ENCODE measurements at places on chromosomes 1 and 21.

DNA sequence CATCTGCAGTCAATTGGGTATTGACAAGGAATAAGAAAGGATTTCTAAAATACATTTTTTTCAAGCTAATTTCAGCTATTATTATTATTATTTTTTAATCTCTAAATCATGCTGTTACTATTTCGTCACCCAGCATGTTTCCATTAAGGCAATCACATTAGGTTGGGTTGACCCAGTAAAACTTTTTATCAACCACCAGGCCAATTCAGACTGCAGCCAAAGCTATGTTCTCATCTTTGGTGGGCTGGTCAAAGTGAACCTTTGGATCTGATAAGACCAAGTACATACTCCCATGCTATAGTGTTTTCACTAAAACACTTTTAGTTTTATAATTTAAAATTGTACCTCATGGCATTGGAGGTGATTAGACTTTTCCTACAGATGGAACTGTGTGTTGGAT is 198.6 kb downstream of the PBX1 start:
- DNase-seq, result no peak

- DNase-seq, result no peak
These were observed 52.5 kb downstream of the NBPF6 start for GRCh38 chr1:108502624-108503023.

DNA sequence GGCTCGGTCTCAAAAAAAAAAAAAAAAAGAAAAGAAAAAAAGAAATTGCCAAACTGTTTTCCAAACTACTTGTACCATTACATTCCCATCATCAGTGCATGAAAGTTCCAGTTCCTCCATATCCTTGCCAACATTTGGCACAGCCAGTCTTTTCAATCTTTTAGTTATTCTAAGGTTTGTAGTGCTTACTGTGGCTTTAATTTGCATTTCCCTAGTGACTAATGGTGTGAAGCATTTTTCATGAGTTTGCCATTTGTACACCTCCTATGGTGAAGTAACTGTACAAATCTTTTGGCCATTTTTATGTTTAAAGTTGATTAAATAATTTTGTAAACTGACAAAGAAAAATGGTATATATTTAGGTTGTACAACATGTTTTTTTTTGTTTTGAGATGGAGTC is 70.7 kb downstream of the DEGS1 start:
- DNase-seq, result no peak

DNA sequence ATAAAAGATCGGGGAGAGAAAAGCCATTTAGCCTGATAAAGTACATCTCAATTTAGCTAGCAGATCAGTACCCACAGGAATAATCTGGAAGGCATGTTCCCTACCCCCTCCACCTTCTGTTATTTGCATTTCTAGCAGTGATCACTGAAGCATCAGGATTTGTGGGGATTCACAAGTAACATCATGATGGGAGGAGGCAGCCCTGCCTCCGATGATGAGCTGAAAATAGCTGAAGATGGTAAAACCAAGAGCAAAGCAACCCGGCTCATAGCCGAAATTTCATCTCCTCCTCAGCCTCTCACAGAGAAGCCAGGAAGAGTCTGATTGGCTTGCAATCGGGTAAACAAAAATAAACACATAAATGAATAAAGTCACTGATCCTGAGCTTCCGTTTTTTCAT is 2.4 kb downstream of the CCSAP start:
- DNase-seq, result no peak

DNA sequence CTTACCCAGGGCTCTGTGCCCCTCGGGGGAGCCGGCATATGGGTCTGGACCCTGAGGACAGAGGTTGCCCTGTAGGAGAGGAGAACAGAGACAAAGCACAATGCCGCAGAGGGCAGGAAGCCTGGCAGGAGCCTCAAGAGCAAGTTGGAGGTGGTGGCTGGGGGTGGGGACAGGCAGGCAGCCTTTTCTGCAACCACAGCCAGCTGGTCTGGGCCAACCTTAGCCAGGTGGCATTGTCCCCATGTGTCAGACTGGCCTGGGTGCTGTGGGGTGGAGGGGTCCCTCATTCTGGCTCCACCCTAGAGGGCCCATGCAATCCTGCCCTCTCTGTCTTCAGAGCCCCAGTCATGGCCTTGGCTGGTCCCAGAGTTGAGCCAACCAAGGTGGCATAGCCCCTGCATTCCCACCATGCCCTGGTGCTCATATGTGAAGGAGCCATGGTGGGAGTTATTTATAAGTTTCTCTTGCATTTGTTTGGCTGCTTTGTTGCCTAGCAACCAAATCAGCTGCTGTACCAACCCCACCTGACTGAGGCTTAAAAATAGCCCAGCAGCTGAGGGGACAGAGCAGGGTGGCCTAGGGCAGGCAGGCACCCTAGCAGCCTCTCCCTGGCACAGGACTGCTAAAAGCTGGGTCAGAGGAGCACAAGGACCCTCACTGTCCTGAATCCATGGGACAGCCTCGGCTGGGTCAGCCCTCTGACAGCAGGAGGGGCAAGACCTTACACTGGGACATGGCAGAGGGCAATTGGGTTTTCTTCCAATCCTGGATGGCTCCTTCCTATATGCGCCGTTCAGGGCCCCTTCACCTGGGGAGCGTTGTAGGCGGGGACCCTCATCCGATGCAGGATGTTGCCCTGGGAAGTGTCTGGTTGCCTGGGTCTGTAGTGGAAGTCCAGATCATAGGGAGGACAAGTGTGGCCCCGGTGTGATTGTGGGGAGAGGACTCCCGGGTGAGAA is 19.5 kb downstream of the MAP7D1 start:
- no peak for DNase-seq

- no peak for DNase-seq
These were observed 8.1 kb upstream of the SLC45A3 start for GRCh38 chr1:205688171-205689080.

DNA sequence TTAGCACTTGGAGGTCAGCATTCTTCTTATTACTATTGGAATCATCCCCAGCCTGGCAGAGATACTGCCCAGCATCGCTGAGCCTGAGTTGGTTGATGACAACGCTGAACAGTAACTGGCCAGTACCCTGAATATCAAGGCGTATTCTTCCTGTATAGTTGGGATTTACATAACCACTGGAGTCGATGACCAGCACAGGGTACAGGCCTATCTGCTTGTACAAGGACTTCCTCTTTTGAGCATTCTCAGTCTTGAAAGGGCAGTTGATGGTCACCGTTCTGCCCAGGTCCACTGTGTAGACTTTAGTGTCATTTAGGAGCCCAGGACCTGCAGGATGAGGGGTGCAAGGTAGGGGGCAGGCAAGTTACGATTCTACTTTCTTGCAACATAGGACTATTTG is 8.8 kb downstream of the PIGR start:
- no peak for DNase-seq

DNA sequence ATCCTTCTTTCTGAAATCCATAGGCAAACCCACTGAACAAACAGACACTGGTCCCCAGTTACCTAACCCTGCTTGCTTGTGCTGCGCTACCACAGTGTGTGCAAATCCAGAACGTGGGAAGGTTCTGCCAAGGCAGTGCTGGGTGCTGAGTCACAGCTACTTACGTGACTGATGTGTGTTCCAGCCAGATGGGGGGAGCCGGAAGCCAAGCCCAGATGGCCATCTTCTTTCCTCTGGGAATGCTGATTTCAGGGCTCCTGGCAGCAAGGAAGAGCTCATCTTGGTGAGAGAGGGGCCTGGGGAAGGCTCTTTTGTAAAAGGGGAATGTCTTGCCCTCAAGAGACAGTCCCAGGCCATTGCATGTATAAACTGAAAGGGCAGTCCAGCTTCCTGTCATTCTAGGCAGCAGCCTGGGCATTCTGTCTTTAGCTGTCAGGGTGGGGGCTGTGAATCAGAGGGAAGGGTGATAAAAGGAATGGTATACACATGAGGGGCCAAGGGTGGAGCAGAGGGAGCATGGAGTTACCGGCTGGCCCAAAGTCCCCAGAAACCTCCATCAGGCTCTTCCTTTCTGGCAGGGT is 54.1 kb downstream of the CD46 start:
- no peak for DNase-seq

GRCh38 chr1:36365381-36365780 is 20.3 kb downstream of the STK40 start:
- DNase-seq, result no peak

GRCh38 chr1:33282791-33283190 is 26.5 kb downstream of the ZNF362 start:
- no peak for DNase-seq

DNA sequence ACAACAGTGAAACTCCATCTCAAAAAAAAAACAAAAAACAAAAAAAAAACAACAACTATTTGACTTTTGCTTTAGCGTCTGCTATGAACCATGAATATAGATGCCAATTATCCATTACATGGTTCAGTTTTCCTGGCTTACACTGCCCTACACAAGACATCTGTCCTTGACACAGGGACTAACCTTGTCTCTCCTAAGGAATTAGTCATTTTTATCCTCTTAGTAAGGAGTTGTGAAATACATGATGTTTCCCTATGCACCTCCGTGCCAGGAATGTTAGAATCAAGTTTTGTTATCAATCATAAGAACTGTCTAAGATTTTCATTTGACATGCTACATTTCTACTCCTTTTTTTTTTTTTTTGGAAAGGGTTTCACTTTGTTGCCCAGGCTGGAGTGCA is 241.8 kb downstream of the KIF26B start:
- no peak for DNase-seq

DNA sequence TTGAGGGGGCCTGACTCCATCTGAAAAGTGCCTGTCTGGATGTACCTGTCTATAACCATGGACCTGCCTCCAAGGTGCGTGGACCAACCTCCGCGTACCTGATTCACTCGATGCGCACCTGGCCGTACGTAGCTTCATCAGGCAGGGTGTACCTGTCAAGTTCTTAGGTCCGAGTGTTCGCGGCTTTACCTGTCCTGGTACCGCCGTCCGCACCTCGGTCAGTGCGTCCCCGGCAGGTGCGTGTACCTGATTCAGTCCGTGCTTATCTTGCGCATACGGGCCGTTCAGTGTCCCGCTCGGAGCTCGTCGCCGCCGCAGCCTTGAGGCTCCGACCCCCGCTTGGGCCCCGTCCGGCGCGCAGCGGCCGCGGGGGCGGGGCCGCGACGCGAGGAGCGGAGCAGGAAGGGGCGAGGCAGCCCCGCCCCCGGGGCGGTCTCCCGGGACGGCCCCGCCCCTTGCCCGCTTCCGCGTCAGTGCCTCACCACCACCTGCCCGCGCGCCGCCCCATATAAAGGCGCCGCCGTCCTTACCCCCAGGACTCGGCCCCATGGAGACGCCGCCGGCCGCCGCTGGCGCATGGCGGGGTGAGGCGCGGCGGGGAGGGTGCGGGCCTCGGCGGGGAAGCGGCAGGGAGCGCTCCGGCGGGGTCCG is at the start of gene ZC3H12A:
Gene ZC3H12A, plus strand, starts transcription at position 535 of the 651 bp plus-strand sequence. CDS start 917 bp downstream, outside the sequence.
- DNase-seq, result peak; percentile 70

- DNase-seq, result no peak
These were observed 4.8 kb downstream of the RGS16 start for GRCh38 chr1:182599339-182599738.

- DNase-seq, result no peak
These were observed 74.3 kb upstream of the COG2 start for GRCh38 chr1:230568008-230568407.

- DNase-seq, result no peak
These were observed 90.3 kb upstream of the PAXBP1 start for GRCh38 chr21:32861866-32862265.

DNA sequence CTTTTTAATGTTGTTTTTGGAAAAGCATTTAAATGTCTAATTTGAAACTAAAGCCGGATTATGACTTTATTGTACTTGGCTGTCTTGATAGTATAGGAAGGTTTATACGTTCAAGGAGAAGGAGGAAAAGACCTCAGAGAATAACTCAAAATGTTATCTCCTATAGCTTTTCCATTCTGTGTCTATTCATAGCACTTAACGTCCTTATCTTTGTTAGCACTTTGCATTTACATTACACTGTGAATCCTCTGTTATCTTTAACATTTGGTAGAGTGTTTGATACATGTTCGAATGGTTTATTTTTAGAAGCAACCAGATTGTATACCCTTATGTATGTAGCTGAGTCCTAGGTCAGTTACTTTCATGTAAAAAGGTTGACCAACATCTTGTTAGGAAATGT is 50.8 kb upstream of the PODN start:
- DNase-seq, result no peak
